Esophagus muscularis mucosa (tissue), 4 donors: ENCODE measurements at places on chromosomes 11 and 22. TPM values are rescaled to one million over a fixed set of nuclear protein-coding genes. Genes with fewer than 3 reads are reported as not detected.
A peak's percentile ranks its signal among the peaks of the same experiment; 100 is the strongest.

- DNase-seq = peak; percentile 57
These were observed 40.2 kb upstream of the CCDC90B start for GRCh38 chr11:83326326-83326725.

DNA sequence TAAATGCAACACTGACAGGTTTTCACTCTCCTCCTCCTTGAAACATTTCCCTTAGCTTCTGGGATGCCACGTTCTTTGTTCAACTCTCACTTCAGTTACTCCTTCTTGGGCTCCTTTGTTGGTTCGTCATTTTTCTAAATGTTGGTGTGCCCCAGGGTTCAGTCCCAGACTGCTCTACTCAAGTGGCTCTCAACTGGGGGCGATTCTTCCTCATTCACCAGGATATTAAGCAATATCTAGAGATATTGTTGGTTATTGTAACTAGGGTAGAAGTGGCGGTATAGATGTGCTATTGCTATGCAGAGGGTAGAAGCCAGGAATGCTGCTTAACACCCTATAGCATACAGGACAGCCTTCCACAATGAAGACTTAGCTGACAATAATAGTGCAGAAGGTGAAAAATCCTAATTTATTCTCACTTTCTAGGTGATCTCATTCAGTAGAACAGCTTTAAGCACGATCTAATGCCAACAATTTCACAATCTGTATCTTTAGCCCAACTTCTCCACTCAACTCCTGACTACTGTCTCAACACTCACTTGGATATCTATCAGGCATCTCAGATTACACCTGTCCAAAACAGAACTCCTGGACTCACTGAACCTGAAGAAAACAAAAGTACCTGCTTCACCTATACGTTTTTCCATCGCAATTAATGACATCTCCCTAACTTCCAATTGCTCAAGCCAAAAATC lies 4.6 kb downstream of the NUP160 start:
- no peak for DNase-seq

DNA sequence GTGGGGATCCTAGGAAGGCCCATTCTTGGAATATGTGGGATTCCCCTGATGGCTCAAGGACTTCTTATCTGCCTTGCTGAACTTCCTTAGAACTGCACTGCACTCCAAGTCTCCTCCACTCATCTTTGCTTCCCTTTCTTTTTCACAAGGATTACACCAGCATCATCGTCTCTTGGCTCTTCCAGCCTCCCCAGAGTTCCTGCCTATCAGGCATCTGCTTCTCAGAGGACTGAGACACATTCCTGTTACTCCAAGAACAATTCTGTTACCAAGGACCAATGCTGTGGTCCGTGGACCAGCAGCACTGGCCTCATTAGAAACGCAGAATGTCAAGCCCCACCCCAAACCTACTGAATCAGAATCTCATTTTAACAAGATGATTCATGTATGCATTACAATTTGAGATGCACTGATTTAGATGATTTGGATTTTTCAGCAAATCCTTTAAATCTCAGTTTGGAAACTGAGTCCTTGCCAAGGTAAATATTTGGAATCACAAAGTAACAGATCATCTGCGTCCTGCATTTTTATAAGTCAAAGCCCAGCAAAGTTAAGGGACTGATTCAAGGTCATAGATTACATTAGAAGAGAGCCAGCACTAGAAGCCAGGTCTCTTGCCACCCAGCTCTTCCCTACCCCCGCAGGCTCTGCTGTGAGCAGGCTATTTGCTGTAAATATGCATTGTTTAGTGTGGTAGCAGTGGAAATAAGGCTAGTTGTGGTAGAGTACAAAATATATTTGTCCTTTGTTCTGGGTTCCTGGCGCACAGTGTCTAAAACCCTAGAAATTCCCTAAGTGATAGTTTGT lies 110.9 kb downstream of the SWAP70 start:
- DNase-seq = no peak

GRCh38 chr22:44658311-44658953 lies 43.6 kb upstream of the PRR5 start:
- DNase-seq = peak; percentile 91

The MUC5B gene
- total RNA-seq = 0.45 TPM

The ARRB1 gene
- 81.2 TPM for total RNA-seq
